ENCODE measurements at places on chromosomes 1 and 21.

- DNase-seq, result no peak
Measured at GRCh38 chr1:199015799-199016198, 377.0 kb downstream of the PTPRC start.

- DNase-seq, result no peak
Measured at GRCh38 chr1:168195199-168196135, 16.7 kb downstream of the TIPRL start.

GRCh38 chr1:76713535-76713934, 153.7 kb upstream of the ST6GALNAC5 start:
- no peak for DNase-seq

GRCh38 chr1:119086830-119087229, 53.6 kb downstream of the WARS2 start:
- DNase-seq, result no peak

GRCh38 chr1:43448955-43449707, 4.6 kb downstream of the HYI start:
- DNase-seq, result no peak

- no peak for DNase-seq
Measured at GRCh38 chr1:178939338-178940067, 68.6 kb upstream of the ANGPTL1 start.

- no peak for DNase-seq
Measured at GRCh38 chr1:67908250-67908936, 75.1 kb upstream of the GNG12 start.
